Activated naive CD4-positive, alpha-beta T cell treated with anti-CD3 and anti-CD28 coated beads, Interleukin-2, amount 10 ng/mL, durations not matched to agents 5 hours and 36 hours (primary cell): ENCODE measurements at places on chromosomes 7 and 10. TPM values are rescaled to one million over a fixed set of nuclear protein-coding genes. Genes with fewer than 3 reads are reported as not detected.

Gene BMI1
- total RNA-seq: 24.3 TPM

Gene GJD4
- not detected for total RNA-seq

Gene ATP5MK
- 261 TPM for total RNA-seq

Gene BTBD16
- total RNA-seq: not detected

Gene AASS
- total RNA-seq: 0.48 TPM

Gene ZNF503
- not detected for total RNA-seq

Gene ANKRD30A
- not detected for total RNA-seq

Gene GOT1
- 24.5 TPM for total RNA-seq

Gene SPDYE2
- 0.15 TPM for total RNA-seq

Gene FBXO24
- 1.5 TPM for total RNA-seq

Gene RBP3
- not detected for total RNA-seq

Gene IDI2
- not detected for total RNA-seq

Gene GNAT3
- total RNA-seq: not detected

Gene PRPS1L1
- not detected for total RNA-seq

Gene VSTM4
- total RNA-seq: not detected

Gene EPDR1
- 0.48 TPM for total RNA-seq

Gene CACNA2D1
- total RNA-seq: not detected

Gene CYP3A5
- not detected for total RNA-seq

Gene OPALIN
- total RNA-seq: not detected

Gene ETV1
- not detected for total RNA-seq

Gene SPDYE1
- not detected for total RNA-seq

Gene GRM3
- not detected for total RNA-seq

Gene NUPR2
- not detected for total RNA-seq

Gene MMP21
- not detected for total RNA-seq

Gene RAMP3
- total RNA-seq: not detected

Gene TRIM4
- total RNA-seq: 35.2 TPM

Gene SEPTIN7
- 228 TPM for total RNA-seq

Gene SPACDR
- total RNA-seq: 2.3 TPM

Gene FAM13C
- not detected for total RNA-seq

Gene TFPI2
- not detected for total RNA-seq

Gene PRF1
- total RNA-seq: 57.4 TPM

Gene AQP1
- total RNA-seq: 0.14 TPM

Gene UTF1
- not detected for total RNA-seq

Gene AKR1C2
- not detected for total RNA-seq

Gene HMX3
- total RNA-seq: not detected

Gene AGBL3
- total RNA-seq: 4.1 TPM

Gene TUBAL3
- not detected for total RNA-seq

Gene SPDYE9
- total RNA-seq: not detected

Gene CCDC172
- not detected for total RNA-seq

Gene SLC35B4
- total RNA-seq: 18.1 TPM

Gene LRRTM3
- not detected for total RNA-seq

Gene TMEM225B
- 1.3 TPM for total RNA-seq

Gene GCK
- not detected for total RNA-seq

Gene AMZ1
- total RNA-seq: 0.31 TPM

Gene SLC39A12
- total RNA-seq: not detected

Gene HYAL4
- not detected for total RNA-seq

Gene HOXA4
- not detected for total RNA-seq

Gene ZNF804B
- total RNA-seq: not detected

Gene CRTAC1
- not detected for total RNA-seq

Gene MACC1
- not detected for total RNA-seq

Gene CUZD1
- 1.8 TPM for total RNA-seq

Gene RARRES2
- not detected for total RNA-seq

Gene EEPD1
- 12.4 TPM for total RNA-seq
